ENCODE measurements at places on chromosomes 1 and 21. TPM values are rescaled to one million over a fixed set of nuclear protein-coding genes. Genes with fewer than 3 reads are reported as not detected.

DNA sequence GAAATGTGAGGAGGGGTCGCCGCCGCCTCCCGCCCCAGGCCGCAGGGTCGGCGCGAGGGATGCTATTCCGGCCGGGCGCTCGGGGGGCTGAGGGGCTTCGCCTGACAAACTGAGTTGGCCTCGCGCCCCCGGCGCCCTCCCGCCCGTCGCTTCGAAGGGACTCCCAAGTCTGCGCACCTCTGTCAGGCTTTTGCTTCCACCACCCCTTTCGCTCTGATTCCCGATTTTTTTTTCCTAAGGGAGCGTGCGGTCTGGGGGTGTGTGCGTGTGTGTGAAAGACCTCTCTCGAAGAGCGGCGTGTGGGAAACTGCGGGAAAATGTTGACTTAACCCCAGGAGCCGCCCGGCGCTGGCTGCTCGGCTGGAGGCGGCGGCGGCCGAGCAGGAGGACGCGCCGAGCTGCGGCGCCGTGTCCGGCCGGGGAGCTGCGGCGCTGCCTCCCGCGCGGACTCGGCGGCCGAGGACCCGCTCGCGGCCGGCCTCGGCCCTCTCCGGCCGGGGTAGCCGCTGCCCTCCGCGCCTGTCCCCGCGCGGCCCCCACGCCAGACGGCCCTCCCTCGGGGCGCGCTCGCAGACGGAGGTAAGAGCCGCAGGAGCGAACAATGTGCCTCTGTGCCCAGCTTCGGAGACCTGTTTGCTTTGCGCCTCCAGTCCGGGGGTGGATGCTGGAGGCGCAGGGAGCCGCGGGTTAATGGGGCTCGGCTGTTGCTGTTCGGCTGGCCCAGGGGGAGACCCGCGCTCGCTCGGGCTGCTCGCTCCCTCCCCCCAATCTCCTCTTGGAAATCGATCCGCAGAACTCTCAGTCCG is 1.1 kb downstream of the ADGRL2 start:
- no peaks in the 10 kb centered on the region for H3K27me3 ChIP-seq
- H3K4me1 ChIP-seq, result peaks cover 19% of the 10 kb centered on the region
- H3K36me3 ChIP-seq, result no peaks in the 10 kb centered on the region

DNA sequence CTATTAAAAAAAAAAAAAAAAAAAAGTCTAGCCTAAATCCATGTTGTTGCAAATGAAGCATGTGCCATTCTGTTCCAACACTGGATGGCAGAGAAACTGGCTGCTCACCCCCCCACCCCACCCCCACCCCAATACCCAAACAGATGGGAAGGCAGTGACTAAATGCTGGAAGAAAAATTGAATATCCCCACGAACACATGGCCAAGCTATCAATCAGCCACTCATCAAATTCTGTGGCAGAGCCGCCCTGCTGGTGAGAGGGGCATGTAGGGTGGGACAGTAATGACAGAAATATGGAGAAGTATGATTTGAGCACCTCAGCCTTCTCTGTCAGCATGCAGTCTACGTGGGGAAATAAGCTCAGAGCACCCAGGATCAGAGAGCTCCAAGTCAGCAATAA is 34.1 kb downstream of the OPTC start:
- no peaks in the 10 kb centered on the region for H3K36me3 ChIP-seq
- no peak overlapping the region for H3K4me3 ChIP-seq
- H3K27me3 ChIP-seq, result no peaks in the 10 kb centered on the region
- H3K4me1 ChIP-seq, result peaks cover 20% of the 10 kb centered on the region

DNA sequence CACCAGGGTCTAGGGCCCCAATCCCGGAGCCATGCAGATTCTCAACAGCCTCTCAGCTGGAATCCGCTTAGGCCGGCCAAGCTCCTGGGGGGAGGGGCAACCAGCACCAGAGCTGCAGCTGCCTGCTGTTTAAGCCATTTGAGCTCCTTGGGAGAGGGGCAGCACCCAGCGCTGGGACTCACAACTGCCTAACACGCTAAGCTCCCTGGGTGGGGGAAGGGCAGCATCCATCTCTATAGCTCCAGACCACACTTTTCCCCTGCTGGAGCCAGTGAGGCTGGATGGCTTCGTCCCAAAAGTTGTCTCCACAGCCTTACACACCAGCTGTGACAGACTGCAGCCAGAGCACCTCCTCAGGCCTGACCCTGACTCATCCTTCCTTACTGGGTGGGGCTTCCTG is 6.9 kb upstream of the PTGFR start:
- H3K4me1 ChIP-seq, result no peaks in the 10 kb centered on the region
- H3K4me3 ChIP-seq, result no peak overlapping the region
- no peaks in the 10 kb centered on the region for H3K36me3 ChIP-seq
- H3K27me3 ChIP-seq, result no peaks in the 10 kb centered on the region
- no peak overlapping the region for H3K27ac ChIP-seq
- no peak for DNase-seq

DNA sequence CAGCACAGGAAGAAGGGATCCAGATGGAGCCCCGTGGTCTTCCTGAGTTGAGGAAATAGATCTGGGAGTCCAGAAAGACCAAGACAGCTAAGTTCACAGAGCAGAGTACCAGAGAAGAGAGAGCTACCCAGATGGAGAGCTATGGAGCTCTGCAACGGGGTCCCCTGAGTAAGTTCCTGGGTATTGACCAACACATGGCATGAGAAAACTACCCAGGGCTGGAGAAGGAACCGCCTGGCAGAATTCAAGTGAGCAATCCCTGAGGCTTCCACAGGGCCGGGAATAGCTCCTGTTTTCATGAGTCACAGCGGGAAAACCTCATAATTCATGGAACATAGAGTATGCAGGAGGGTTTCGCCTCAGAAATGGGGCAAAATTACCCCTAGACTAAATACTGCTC is 19.7 kb downstream of the STPG1 start:
- peak; percentile 79 for DNase-seq
- H3K27me3 ChIP-seq, result no peaks in the 10 kb centered on the region
- no peak overlapping the region for H3K27ac ChIP-seq

DNA sequence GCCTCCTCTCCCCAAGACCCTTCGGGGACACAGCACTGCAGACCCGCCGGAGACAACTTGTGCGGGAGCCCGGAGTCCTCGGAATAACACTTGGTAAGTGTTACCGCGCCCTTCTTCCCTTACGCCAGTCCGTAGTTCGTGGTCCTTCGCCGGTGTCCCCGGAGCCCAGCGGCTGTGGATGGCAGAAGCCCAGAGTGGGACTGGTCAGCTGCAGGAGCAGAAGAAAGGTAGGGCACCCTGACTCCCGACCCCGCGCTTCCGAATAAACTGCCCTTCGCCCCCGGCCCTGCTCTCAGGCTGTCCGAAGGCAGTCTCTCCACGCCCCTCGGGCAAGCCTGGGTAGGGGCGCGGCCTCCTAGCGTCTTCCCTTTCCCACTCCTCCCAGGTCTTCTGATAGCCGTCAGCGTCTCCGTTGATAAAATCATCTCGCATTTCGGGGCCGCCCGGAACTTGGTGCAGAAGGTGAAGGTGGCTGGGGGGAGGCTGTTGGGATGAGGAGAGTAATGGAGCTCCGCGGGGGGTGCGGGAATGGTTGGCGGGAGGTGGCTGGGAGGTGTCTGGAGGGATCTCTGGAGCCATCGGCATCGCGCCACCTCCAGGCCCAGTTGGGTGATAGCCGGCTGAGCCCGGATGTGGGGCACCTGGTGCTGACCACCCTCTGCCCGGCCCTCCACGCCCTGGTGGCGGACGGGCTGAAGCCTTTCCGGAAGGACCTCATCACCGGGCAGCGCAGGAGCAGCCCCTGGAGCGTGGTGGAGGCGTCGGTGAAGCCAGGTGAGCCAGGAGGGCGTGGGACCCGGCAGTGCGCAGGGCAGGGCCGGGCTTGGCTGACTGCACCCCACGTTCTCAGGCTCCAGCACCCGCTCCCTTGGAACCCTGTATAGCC is 4.3 kb downstream of the RUSC1 start:
- peaks cover 22% of the 10 kb centered on the region for H3K36me3 ChIP-seq
- peak overlapping the region; percentile 99 for H3K27ac ChIP-seq
- DNase-seq, result no peak
- H3K27me3 ChIP-seq, result no peaks in the 10 kb centered on the region

DNA sequence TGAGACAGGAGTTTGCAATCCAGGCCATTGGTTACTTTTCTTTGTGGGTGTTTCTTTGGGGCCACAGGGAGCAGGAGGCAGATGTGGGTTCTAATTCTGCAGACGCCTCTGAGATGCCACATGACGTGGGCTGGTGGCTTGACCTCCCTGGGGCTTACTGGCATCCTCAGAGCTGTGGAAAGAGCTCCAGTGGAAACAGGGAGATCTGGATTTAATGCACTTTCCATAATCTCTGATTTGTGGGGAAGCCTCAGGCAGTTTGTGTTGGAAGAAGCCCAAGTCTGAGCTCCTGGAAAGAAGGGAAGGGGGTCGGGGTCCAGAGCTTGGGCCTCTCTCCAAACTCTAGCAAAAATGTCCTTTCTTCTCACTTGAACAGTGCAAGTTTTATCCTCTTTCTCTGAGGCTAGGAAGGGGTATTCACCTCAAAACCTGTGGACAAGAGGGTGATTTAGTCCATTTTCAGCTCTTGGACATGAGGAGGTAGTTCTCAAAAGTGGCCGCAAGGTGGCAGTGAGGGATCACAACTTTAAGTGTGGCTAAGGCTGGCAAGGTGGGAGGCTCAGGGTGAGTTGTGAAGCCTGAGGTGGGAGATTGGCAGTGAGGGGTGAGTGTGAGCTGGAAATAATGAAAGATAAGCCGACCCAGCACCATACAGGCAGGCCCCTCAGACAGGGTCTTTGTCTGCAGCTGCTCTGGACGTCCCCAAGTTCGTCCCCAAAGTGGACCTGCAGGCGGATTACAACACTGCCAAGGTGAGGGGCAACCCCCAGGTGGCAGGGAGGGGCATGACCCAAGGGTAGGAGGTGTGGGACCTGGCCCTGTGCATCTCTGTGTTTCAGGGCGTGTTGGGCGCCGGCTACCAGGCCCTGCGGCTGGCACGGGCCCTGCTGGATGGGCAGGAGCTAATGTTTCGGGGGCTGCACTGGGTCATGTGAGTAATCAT is 9.2 kb downstream of the IKBKE start:
- H3K4me3 ChIP-seq, result no peak overlapping the region
- no peak overlapping the region for H3K27ac ChIP-seq
- no peak for DNase-seq
- peaks cover 4% of the 10 kb centered on the region for H3K4me1 ChIP-seq
- peaks cover 21% of the 10 kb centered on the region for H3K36me3 ChIP-seq

DNA sequence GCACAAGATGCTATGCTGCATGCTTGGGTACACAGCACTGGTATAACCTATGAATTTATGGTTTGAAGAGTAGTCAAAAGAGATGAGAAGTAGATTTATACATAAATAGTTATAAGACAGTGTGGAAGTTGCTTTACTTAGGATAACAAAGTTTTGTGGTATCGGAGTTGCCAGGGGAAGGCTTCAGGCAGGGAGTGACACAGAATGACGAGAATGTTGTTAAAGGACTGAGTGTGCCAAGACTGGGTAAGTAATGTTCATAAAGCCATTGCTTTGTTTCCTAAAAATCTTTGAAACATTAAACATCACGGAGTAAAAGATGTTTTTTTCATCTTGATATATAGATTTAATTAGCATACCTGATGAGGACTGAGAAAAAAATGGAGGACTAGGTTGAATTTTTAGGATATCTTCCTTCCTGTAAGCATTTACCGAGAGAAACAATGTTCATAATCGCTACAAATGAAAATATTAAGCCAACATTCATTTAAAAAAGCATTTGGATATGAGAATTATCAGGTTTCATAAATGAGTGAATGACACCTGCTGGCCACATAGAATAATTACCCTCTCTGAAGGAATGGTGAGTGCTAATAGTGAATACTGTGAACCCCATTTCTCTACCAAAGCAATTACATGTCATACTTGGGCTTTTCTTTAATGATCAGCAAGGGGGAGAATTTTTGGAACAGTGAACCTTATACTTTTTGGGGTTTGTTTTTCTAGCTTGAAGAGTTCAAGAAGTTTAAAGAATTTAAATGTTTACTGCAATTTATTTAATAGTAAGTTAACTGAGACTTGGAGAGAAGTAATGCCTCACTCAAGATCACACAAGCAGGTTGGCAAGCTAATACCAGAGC is 28.4 kb downstream of the EXTL2 start:
- no peak overlapping the region for H3K4me3 ChIP-seq
- no peaks in the 10 kb centered on the region for H3K27me3 ChIP-seq
- H3K27ac ChIP-seq, result no peak overlapping the region
- no peaks in the 10 kb centered on the region for H3K4me1 ChIP-seq
- H3K36me3 ChIP-seq, result no peaks in the 10 kb centered on the region

DNA sequence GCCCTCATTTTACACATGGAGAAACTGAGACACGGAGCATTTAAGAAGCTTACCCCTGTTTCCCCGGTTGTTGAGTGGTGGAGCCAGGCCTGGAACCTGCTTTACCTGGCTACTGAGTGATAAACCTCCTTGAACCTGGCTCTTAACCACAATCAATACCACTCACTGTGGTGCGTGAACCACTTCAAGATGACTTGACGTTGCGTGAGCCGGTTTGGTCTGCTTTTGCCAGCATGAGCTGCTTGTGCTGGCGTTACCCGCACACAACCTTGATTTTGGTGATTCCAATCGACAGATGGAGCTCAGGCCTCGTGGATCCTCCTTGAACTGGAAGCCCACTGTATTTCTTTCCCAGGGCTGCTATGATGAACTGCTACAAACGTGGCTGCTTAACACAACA is 6.1 kb upstream of the TINAGL1 start:
- no peaks in the 10 kb centered on the region for H3K36me3 ChIP-seq
- no peak overlapping the region for H3K4me3 ChIP-seq
- H3K27ac ChIP-seq, result no peak overlapping the region
- peaks cover 42% of the 10 kb centered on the region for H3K4me1 ChIP-seq

DNA sequence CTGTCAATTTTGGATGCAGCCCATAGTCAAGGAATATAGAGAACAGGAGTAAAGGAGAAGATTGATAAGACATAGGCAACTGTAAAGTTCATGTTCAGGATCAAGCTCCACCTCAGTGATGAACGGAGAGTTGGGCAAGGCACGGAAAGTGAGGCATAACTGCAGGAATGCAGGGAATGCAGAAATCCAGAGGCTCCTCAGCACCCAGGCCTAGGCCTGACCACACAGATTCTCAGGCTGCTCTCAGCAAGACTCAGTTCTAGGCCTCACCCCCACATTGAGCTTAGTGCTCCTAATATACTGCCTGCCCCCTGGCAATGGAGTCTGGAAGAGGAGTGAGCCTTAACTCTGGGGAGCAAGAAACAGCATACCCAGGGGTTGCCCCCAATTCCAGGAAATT is 36.3 kb upstream of the S1PR1 start:
- DNase-seq, result no peak
- H3K4me1 ChIP-seq, result no peaks in the 10 kb centered on the region
- no peaks in the 10 kb centered on the region for H3K36me3 ChIP-seq
- no peak overlapping the region for H3K4me3 ChIP-seq

- H3K36me3 ChIP-seq, result no peaks in the 10 kb centered on the region
- H3K27ac ChIP-seq, result no peak overlapping the region
- no peak for DNase-seq
- H3K4me3 ChIP-seq, result no peak overlapping the region
- H3K4me1 ChIP-seq, result peaks cover 36% of the 10 kb centered on the region
Measured at GRCh38 chr1:42738678-42739226, 1.3 kb downstream of the CLDN19 start.

GRCh38 chr21:14488672-14489204 is 57.4 kb downstream of the SAMSN1 start:
- H3K4me3 ChIP-seq, result no peak overlapping the region
- no peak for DNase-seq
- H3K4me1 ChIP-seq, result no peaks in the 10 kb centered on the region
- no peak overlapping the region for H3K27ac ChIP-seq
- no peaks in the 10 kb centered on the region for H3K36me3 ChIP-seq

The UBASH3A gene
- 6.4 TPM for total RNA-seq

The SAMD11 gene
- total RNA-seq, result 33.9 TPM

The FCRL1 gene
- 0.49 TPM for total RNA-seq

The FASLG gene
- not detected for total RNA-seq

The DAB1 gene
- total RNA-seq, result 0.25 TPM

The GJC2 gene
- total RNA-seq, result 4.4 TPM

The SSX2IP gene
- 8.3 TPM for total RNA-seq

The PAX7 gene
- total RNA-seq, result not detected

The CFAP298 gene
- 22.1 TPM for total RNA-seq

The LTN1 gene
- total RNA-seq, result 21.9 TPM

All from vagina (tissue), 2 donors.